ENCODE measurements at places on chromosomes 4 and X.

DNA sequence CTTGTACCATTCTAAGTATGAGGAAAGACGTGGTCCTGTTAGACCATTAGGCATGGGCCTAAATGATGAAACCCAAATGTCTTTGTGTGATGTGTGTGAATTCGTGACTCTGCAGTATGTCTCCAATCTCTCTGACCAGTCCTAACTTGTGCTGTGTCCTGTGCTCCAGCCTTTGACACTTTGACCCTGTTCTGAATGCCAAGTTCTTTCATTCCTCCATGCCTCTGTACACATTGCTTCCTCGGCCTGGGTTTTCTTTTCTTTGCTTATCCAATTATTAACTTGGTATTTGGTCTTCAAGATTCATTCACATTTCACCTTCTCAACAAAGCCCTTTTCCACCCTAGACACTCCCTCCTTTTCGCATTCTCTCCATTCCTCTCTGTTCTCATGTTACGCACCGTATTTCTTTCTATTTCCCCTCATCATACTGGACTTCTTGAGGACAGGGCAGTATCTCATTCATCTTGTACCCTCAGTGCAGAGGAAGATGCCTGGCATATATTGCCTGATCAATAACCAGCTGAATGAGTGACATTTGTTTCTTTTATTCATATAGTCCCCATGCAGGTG lies 138.7 kb downstream of the F11 start:
- DNase-seq: no peak

DNA sequence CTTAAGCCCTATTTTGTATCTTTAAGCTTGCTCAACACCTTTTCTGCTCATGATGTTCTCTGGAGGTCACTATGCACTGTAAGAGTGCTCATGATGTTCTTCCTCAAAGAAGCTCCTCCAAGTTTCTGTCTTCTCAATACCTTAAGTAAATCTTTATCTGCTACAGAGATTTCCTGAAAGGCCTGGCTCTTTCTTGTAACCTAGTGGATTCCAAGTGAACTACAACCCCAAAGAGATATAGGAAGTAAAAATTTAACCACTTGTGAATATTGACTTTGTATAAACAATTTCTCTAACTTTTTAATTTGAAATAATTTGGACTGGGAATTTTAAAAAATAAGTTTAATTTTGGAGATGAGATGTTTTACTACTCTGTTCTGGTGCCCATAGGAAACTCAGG lies 39.3 kb upstream of the XK start:
- DNase-seq: no peak

- no peak for DNase-seq
Measured at GRCh38 chr4:41103657-41104056, 110.7 kb downstream of the APBB2 start.

GRCh38 chrX:77597090-77597489 lies 149.9 kb downstream of the FGF16 start:
- no peak for DNase-seq

- no peak for DNase-seq
Measured at GRCh38 chr4:133484287-133484686, 335.2 kb downstream of the PCDH10 start.

- no peak for DNase-seq
Measured at GRCh38 chr4:174398728-174399127, 115.0 kb downstream of the CEP44 start.

GRCh38 chrX:10112510-10112909 lies 44.3 kb upstream of the CLCN4 start:
- no peak for DNase-seq

GRCh38 chrX:46165411-46165810 lies 379.8 kb downstream of the ZNF674 start:
- no peak for DNase-seq

- no peak for DNase-seq
Measured at GRCh38 chrX:46404774-46405173, 140.4 kb downstream of the ZNF674 start.

- DNase-seq: no peak
Measured at GRCh38 chr4:64777286-64777685, 368.0 kb upstream of the TECRL start.

- DNase-seq: no peak
Measured at GRCh38 chrX:340121-340520, 21.5 kb upstream of the GTPBP6 start.
